Stimulated activated CD8-positive, alpha-beta memory T cell treated with anti-CD3 and anti-CD28 coated beads, Interleukin-4, amount 100 ng/mL, for 4 hours (primary cell): ENCODE measurements at places on chromosomes 2 and 18.

DNA sequence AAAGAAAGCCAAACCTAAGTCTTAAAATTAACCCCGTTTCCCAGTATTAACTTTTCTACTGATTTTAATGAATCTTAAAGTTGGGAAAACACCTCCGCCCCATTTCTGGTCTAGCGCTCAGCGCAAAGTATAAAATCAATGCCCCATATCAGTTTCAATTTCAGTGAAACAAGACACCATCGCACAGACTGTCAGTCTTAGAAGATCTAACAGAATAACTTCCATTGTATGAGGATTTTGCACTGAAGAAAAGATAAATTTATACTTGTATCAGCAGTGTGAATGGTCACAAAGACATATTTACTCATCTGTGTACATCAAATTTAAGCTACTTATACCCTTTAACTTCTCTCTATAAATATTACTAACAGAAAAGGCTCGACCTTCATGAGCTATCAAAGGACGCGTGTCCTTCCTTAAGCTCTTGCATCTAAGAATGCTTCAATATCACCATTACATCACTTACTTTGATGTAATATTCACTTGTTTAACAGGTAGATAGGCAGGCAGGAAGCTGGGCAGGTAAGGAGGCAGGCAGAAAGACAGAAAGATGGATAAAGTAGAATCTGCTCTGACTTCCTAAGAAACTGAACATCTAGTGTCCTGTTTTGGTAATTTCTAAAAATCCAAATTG is 183.0 kb downstream of the TCF4 start:
- no peak for DNase-seq

DNA sequence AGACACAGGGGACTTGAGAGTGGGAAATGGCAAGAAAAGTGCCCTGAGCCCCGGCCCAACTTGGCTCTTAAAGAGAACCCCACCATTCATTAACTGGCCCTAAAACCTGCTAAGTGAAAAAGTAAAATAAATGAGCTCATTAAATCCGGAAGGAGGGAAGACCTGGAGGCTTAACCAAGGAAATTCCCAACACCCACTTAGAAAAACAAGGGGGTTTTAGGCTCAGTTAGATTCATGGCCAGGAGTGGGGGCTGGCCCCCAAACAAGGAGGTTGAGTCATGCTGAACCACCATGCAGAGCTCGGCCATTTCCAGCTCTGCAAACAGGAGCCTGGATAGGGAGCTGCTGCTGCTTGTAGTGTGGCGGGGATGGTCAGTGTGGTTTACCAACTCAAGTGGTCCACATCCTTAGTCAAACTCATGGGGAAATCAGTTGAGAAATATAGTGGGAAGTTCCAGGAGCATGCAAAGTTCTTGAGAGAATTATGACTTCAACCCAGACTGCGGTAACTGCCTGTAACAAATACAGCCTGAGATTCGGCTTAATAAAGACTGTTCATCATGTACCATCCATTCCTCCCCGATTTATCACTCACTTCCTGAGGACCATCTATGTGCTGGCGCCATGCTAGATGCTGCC is 39.7 kb upstream of the MRPL19 start:
- no peak for DNase-seq

DNA sequence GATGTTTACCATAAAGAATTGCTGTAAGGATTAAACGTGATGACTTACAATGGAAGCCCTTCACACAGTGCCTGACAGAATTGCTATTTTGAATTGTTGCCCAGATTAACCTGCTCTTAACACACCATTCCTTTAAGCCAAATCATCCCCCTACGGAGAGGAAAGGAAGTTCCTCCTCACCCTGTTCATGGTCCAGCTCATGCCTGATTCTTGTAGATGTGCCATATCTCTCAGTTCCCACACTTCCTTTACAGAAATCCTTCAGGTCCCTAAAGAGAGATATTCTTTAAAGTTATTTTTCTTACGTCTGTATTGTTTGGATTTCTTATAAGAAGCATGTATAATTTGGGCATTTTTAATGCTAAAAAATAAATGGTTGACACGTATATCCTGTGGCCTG is 127.5 kb upstream of the DAPL1 start:
- no peak for DNase-seq

DNA sequence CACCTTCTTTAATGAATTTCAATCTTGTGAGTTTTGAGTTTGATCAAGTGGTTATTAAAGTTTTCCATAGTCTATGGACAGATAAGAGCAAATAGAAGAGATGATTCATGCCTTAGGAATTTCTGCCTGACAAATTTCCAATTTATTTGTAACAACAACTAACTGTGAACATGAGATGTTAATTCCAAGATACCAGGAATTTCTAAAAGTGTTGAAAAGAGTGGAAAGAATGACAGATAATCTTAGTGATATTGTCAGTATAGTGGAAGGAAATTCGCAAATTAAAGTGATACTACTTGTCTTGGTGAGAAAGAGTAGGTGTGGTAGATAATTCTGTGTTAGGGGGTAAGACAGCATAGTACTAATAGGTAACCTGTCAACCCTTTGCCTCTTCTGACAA is 82.4 kb downstream of the AGPS start:
- no peak for DNase-seq

DNA sequence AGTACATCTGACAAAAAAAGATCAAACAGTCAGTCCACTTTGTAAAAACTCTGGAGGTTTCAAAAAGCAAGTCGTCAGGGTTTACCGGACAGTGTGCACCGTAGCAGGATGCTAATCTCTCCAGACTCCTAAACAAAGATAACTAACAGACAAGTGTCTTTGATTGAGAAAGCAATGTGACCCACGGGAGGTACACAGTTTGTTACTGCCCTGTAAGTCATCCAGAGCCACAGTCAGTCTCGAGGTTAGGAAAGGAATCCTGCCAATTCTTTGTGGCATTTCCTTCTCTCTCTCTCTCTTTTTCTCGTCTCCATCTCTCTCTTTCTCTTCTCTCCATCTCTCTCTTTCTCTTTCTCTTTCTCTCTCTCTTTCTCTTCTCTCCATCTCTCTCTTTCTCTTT is 42.8 kb downstream of the LRRTM4 start:
- no peak for DNase-seq

GRCh38 chr18:12428923-12429322 is 21.2 kb downstream of the PRELID3A start:
- no peak for DNase-seq

- DNase-seq: no peak
These were observed 187.3 kb downstream of the VAPA start for GRCh38 chr18:10100941-10101701.

DNA sequence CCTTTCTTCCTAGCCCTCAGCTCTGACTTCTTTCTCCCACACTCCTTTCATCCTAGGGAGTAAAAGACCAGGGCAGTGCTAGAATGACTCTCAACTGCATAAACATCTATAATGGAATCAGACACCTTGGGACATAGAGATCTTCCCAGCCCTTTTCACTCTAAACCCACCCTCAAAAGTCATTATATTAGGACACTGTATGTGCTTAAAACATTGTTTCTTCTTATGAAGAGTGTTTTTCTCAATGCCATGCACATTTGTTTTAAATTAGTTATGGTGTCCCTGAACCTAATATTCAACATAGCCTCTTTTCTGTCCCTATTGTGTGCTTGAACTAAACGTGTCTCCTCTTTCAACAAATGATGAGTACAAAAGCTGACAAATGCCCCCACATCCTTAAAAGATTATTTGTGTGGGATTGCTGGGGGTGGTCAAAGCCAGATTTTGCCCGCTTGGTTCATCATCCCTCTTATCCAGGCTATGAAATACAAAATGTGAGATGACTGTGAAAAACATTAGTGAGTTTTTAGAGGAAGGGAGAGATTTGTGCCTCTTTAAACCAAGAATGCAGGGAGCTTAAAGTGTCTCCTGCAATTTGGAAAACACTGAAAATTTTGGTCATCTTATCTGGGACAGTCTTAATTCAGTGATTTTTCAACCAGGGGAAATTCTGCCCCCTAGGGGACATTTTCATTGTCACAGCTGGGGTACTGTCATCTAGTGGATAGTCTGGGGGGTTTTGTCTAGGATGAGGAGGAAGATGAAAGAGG is 29.0 kb downstream of the SERPINB5 start:
- no peak for DNase-seq

DNA sequence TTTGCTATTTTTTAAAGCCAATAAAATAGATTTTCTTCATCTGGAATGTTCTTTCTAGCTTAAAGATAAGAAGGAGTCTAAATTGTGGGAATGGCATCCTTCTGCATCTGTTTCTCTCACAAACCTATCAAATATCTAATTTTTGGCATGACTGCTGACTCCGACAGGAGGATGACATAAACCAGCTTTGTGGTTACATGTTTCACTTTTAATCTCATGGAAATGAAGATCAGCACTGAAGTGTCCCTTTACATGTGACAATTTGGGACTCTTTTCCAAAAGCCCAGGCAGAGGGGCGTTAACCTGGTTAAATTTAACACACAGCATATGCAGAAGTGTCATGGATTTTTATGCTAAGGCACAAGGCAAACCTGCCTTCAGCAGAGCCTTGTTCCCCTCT is 694.7 kb downstream of the ARHGAP15 start:
- DNase-seq: no peak

GRCh38 chr2:202030691-202031090 is 3.0 kb upstream of the FZD7 start:
- DNase-seq: no peak

DNA sequence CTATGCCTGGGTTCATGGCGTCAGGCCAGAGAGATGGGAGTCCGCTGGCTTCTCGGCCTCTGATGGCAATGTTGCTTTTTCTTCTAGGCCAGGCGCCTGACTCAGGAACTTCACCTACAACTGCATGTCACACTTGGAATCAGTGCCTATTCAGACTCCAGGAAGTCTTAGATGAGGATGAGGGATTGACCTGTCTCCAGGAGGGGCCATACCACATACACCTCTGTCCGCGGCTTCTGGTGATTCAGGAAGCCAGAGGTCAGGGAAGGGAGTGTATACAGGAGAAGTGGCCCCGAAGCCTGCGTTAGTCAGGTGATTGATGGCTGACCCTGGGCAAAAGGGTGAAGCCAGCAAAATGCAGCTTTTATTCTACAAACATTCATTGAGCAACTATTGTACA is 109.1 kb upstream of the RMDN2 start:
- DNase-seq: no peak

DNA sequence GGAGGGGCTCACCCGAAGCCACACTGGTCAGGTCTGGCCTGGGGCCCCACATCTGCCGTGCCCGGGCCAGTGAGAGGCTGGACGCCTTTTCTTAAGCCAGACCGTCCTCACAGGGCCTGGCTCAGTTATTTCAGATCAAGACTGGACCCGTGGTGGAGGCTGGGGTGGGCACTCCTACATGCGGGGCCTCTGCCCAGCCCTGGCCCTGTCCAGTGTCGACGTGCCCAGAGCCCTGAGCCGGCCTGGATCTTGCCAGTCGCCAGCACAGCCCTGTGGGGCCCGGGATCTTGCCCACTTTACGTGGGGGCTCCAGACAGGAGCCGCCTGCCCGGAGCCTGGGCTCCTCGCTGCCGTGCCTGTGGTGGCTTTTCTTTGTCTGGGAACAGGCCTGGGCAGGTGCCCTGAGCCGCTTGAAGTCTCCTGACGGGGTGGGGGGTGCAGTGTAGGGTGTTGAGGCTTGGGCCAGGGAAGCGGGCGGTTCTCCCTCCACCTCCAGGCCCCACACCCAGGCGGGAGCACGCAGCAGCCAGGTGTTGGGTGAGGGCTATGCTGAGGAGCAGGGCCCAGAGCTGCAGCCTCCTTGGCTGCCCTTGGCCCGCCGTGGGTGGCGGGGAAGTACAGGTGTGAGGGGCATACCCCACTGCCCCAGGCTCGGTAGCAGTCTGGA is 6.0 kb downstream of the GPC1 start:
- no peak for DNase-seq

DNA sequence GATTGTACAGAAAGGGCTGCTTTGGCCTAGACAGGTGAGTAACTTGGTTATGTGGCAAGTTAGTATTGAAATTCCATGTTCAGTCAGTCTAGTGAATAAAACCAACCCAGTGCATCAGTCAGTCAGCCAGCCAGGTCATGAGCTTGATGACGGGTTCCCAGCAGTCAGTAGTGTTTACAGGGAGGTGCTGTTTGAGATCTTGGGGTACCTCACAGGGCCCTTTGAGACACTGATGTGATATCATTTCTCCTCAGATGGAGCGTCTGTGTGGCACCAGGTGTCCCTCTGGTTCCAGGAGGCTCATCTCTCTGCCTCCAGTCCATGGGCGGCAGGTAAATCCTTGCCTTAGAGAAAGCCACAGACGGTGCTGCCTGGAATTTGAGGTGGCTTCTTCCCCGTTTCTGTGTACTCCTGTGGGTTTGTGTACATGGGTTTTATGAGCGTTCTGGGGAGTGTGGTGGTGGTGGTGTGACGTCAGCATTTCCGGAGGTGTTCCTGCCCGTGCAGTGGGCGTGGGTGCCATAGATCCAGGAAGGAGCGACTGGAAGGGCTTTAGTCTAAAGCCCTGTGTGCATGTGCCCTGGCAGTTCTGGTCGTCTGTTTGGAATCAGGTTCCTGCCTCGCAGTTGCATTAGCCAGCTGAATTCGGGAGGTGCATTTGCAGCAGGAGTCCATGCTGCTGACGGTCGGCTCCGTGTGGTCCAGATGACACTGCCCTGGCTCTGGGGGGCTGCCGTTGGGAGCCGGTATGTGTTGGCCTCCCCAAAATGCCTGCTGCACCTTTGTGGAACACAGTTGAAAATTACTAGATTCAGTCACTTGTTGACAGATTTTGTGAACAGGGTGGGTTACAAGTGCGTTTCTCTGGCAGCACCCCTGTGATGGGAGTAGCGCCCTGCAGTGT is 2.1 kb downstream of the CTDP1 start:
- peak; percentile 33 for DNase-seq

DNA sequence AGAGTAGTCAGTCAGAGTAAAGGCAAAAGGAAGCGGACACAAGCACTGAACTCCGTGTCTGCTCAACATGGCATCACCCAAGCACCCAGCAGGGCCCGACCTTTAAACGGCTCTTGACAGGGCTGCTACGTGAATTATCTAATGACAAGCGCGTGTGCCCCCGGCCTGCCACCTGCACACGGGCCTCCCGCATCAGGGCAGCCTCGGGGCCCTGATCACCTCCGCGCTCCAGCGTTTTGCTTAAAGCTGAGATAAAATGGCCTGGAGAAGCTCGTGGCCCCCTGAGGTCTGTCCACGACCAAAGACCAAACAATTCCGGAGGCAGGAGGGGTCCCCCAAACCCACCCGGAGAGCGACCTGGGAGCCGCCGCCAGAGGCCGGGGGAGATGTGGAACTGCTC is 376 bp downstream of the NDUFA10 start:
- DNase-seq: no peak

- DNase-seq: no peak
These were observed 162.4 kb downstream of the CELF4 start for GRCh38 chr18:37403100-37403781.

GRCh38 chr2:230439590-230439989 is 23.6 kb downstream of the SP100 start:
- no peak for DNase-seq
